Hippocampal formation (tissue), 2 donors: ENCODE measurements at places on chromosomes 4 and X.

DNA sequence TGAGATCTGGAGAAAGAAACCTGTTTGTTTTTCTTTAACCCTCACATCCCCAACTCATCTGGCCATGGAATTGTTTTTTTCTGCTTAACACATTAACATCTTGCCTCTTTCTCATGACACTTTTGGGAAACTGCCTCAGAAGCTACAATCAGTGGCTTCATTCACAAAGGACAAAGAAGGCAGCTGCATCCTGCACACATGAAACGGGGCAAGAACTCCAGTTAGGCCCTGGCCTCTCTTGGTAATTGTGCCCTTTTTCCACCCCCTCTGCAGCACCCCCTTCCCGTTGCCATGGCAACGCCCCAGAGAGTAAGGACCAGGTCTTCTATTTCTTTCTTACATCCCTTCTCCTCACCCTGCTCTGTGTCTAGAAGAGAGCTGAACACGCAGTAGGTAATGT is 103.4 kb downstream of the PDGFRA start:
- peak; percentile 10 for DNase-seq

DNA sequence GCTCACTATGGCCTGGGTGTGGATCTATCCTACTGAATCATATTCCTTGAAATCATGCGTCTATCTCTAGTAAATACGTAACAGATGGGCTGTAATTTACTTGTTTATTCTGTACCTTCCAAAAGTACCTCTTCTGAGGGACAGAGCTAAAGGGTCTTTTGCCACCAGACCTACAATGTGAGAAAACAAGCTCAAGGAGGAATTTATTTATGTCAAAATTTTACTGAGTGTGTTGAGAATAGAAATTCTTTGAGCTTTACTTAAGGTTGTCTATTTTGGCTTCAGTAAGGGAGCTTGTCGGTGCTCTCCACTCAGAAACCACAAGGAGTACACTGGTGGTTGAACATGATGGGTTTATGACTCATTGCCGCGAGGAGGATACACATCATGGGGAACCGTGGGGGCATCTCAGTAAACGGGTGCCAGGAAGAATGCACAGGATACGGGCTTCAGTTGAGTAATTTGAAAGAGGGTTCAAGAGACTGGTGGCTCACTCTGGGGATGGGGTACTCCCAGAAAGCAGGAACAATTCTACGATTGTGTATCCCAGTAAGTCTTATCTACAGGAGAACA is 3.0 kb downstream of the ANK2 start:
- DNase-seq: no peak

DNA sequence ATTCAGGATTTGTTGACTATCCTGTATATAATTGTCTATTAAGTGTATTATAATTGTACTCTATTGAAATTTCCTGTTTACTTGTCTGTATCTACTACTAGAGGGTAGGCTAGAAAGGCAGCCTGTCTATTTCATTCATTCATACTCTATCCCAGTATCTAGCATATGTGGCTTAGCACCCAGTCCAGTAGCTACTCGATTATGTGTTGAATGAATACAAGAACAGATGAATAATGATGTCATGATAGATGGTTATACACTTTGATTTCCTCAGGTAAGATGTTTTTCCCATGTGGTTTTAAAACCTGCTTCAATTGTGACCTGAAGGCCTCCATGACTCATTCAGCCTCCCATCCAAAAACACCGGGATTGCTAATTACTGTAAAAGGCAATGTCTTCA is 68.0 kb downstream of the IL21 start:
- DNase-seq: no peak

- no peak for DNase-seq
Observed at GRCh38 chr4:150385606-150386005, 196.3 kb upstream of the MAB21L2 start.

DNA sequence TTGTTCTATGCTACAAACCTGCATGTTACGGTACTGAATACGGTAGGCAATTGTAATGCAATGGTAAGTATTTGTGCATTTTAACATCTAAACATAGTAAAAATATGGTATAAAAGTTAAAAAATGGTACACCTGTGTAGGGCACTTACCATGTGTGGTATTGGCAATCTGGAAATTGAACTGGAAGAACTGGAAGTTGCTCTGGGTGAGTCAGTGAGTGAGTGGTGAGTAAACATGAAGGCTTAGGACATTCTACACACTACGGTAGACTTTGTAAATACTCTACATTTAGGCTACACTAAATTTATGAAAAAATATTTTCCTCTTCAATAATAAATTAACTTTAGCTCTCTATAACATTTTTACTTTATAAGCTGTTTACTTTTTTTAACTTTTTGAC is 78.9 kb downstream of the RRAGB start:
- no peak for DNase-seq

- no peak for DNase-seq
Observed at GRCh38 chrX:14554131-14554715, 24.9 kb downstream of the GLRA2 start.
